ENCODE measurements at places on chromosomes 3 and 15.

GRCh38 chr3:37479981-37480380 is 305.6 kb upstream of the LRRFIP2 start:
- DNase-seq: no peak

DNA sequence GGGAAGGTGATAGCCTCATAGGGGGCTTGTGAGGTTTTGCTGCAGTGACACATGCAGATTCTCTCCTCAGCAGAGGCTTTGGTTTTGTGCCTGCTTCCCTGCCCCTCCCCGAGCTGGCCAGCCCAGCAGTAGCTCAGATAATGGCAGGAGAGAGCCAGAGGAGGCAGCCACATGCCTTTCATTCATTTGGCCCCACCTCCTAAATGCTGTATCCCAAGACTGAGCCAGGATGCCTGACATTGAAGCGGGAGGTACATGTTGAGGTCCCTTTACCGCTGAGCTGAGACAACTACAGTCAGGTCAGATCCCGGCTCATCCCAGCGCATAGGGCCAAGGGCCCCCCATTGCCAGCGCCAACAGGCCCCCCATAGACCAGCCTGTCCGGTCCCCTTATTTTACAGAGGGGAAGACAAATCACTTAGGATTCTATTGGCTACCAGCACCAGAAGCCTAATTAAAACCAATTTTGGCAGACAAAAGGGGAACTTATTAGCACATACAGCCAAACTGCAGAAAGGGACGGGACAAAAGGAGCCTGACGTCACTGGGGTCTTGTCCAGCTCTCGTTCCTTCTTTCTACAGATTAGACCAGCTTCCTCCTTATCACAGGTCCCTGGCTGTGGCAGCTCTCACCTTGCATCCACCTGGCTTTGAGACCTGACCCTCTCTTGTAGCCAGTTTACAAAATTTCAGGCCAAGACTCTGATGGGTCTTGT is 12.1 kb upstream of the POLG start:
- no peak for DNase-seq

DNA sequence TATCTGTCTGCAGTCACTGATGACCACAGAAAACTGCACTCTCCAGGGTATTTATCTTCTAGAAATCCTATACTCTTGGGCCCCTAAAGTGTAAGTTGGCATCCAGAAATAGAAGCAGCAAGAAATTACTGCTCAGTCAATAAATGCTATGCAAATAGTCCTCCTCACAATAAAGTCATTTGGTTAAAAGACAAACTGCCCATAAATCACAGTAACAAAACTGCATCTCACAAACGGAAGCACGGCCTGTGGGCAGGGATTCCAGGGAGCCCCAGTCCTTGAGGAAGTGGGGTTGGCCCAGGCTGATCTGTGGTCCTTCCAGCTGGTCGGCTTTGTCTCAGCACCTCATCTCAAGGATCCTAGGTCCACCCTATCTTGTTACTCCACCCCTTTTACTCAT is 29.7 kb upstream of the SPATA12 start:
- no peak for DNase-seq

DNA sequence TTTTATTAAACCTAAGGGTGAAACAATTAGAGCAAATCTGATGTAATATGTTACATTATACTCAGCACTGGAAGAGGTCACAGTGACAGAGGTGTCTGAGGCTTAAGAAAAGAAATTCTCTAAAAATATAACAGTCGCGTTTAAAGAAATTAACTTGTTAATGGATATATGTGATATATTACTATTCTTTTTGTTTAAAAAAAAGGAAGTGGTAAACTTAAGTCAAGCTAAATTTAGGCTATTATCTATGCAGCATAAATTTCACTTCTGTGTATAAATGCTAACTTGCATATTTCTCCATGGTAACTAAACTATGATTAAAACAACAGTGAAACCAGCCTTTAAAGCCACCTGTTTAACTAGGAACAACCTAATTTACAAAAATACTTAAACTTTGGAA is 191.3 kb downstream of the FOXP1 start:
- no peak for DNase-seq

DNA sequence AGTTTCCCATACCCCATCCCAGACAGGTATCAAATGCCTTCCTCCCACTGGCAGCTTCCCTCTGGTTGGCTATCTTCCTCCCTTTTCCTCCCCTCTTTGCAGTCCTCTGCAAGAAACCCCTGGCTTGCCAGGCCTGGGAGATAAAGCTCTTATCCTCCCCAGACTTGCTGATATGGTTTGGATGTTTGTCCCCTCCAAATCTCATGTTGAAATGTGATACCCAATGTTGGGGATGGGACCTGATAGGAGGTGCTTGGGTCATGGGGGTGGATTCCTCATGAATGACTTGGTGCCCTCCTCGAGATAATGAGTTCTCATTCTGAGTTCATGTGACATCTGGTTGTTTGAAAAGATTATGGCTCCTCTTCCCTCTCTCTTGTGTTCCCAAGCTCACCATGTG is 32.2 kb upstream of the SNRK start:
- DNase-seq: no peak

DNA sequence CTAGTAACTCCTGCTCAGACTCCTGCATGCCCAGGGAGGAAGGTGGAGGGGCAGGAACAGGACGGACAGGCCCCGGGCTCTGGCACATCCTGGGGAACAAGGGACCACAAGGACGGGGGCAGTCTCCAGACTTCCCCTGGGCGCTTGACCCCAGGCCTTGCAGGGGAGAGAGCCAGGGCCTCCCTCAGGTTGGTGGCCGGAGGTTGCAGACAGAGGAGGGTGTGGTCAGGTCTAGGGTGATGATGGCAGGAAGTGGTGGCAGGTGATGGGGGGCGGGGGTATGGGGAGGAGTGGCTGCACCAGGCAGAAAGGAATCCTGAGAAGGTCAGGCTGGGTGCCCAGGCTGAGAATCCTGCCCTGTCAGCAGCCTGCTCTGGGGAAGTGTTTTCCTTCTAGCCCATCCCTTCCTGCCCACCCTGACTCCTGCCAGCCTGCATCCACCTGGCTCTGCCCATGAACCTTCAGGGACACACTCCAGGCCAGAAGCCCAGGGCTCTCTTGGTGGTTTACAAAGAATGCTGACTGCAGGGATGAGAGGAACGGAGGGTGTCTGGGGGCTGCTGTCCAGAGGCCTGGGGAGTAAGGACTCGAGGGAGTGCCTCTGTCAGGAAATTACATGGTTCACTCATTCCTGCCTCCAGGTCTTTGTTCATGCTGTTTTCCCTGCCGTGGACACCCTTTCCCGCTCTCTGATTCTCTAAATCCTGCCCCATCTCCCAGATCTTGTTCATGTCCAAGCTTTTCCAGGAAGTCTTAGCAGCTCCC is 15.8 kb downstream of the LOXL1 start:
- DNase-seq: no peak

DNA sequence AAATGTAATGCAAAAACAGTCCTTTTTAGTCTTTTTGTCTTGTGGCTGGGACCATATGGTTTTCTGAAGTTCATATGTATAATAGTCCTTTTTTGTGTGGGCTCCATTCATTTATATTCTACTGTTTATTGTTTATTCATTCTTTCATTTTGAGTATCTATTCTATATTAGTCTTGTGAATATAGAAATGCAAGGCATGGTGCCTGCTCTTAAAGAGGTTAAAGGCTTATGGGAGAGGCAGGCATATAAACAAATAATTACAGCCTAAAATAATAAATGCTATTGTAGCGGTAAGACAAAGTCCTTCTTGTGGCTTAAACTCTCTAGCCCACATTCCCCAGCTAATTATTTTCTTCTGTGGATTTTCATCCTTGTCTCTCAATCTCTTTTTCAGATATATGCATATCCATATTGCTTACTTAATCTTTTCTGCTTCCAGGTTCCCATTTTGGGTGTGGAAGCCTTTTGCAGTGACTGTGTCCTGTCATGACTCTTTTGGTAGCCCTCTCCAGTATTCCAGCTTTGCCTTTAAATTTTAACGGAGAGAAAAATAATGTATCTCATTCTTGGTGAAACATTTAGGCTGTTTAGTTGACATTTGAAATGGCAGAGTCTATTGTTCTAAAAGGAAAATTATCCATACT is 101.6 kb downstream of the PPM1L start:
- DNase-seq: no peak

DNA sequence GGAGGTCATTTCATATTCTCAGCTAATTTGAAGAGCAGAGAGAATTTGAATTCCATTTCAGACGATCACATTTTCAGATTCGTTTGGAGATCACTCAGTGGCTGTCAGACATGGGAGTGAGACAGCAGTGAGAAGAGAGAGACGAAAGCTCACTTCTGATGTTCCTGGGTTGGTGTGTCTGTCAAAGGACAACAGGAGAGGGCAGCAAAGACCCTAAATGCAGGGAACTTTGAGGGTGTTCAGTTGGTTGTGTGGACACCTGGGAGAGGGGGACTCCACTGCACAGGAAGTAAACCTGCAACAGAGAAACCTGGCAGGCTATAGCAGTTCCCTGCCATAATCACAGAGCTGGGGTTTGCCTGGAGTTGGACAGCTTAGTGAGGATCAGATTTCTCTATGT is 675.1 kb downstream of the SQOR start:
- no peak for DNase-seq

GRCh38 chr3:52221563-52222318 is 3.7 kb downstream of the TLR9 start:
- no peak for DNase-seq

GRCh38 chr3:39748002-39748401 is 61.4 kb upstream of the MYRIP start:
- no peak for DNase-seq

DNA sequence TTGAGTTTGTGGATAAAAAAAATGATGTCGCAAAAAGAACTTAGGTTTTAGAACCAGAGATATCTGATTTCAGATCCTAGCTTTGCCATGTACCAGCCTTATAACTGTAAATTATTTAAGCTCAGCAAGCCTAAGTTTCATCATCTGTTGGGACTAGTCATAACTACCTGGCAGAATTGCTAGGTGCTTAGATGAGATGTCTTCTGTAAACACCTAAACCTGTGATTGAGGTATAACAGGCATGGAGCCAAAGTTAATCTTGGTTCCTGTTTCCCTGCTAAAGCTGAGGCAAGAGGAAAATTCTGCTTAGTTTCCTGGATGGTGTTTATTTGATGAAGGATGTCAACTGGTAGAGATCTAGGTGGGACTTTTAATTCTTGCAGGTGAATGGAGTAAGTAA is 331.3 kb upstream of the RBMS3 start:
- no peak for DNase-seq

DNA sequence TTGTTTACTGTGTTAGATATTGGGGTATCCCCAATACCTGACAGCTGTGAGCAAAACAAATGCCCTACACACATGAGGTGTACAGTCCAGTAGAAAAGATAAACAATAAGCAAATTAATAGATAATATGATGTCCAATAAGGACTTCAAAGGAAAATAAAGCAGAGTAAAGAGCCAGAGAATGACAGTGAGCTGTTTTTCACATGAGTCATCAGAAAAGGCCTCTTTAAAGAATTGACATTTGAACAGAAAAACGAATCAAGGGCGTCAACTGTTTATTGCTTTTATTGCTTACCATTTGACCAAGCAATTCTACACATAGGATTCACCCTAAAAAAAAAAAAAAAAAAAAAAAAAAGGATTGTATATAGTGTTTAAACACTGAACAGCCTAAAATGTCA is 96.6 kb upstream of the FLNB start:
- DNase-seq: no peak

DNA sequence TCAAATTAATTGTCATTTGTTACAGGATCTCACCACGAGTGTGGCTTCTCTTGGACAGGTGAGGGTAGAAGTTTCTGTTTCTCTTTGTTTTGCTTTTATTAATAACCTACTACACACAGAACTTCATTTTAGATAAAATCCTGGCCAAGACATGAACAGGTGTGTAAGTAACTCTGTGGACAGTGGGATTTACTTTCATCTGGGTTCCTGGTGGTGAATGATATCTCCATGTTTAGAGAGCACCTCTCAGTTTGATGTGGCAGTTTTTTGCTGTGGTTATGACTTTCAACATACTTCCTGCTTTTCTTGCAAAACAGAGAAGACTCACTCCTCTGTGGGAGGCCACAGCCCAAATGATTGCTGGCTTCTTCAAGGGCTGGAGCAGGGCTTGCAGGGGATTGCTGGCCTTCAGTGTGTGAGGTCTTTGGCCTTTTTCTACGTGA is 71.1 kb upstream of the XCR1 start:
- DNase-seq: no peak

DNA sequence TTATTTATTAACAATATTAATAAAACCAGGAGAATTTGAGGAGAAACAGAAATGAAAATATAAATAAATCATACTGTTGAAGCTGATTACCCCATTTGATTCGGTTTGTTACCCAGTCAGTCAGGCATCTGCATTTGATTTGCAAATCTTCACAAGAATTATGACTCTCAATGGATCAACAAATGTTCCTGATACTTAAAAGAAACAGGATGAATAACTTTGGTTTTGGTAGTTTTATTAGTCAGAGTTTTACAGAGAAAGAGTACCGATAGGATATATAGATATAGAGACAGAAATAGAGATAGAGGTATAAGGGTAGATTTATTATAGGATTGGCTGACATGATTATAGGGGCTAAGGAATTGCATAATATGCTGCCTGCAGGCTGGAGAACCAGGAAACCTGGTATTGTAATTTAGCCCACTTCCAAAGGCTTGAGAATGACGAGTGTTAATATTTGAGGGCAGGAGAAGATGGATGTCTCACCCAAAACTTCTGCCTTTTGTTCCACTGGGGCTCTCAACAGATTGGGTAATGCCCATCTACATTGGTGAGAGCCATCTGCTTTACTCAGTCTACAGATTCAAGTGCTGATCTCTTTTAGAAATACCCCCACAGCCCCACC is 241.6 kb upstream of the COL8A1 start:
- no peak for DNase-seq

GRCh38 chr3:138472141-138472825 is 37.9 kb downstream of the ESYT3 start:
- no peak for DNase-seq

- no peak for DNase-seq
Measured at GRCh38 chr15:93882141-93882540, 349.2 kb upstream of the MCTP2 start.

DNA sequence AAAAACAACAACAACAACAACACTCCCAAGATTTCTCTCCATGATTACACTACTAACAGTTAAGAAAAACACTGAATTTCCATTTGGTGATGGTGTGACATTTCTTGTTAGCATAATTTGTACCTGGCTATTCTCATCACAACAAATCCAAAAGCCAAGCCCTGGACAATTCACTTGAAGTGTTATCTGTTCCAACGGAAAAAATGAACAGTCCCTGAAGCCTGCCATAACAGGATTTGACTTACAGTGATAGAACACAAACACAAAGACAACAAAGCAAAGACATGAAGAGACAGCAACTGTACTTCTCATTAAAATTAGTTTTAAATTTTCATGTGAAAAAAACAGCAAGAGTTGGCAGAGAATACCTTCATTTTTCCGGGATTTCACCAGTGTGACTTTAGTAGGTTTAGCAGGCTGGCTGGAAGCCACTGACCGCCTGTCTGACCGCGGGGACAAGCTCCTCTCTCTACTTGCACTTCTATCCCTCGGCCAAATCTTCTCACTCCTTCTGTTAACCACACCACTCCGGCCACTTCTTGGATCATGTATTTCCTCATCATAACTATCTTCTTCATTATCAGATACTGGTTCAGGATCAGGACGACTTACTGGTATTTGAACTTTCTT is 56.3 kb downstream of the TJP1 start:
- DNase-seq: no peak

- no peak for DNase-seq
Measured at GRCh38 chr3:72086042-72086742, 301.2 kb upstream of the PROK2 start.

- no peak for DNase-seq
Measured at GRCh38 chr3:182255158-182255557, 538.1 kb upstream of the ATP11B start.
